ENCODE measurements at places on chromosomes 12 and 14.

GRCh38 chr12:45547822-45548221, 181.7 kb upstream of the ARID2 start:
- no peak for DNase-seq

GRCh38 chr12:46367351-46368029, 5.1 kb downstream of the SLC38A2 start:
- no peak for DNase-seq

- DNase-seq = no peak
These were observed 40.2 kb downstream of the MOK start for GRCh38 chr14:102264775-102265174.

GRCh38 chr12:6662602-6662905, 365 bp downstream of the ING4 start:
- DNase-seq = no peak

DNA sequence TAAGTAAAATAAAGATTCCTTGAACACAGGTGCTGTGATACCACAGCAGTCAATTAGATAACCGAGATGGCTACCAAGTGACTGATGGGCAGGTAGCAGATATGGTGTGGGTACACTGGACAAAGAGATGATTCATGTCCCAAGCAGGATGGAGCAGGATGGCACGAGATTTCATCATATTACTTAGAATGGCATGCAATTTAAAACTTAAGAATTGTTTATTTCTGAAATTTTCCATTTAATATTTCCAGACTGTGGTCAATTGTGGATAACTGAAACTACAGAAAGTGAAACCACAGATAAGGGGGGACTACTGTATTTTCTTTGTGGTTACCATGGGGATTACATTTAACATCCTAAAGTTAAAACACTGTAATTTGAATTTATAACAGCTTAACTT, 7.5 kb upstream of the ZFP36L1 start:
- DNase-seq = no peak

DNA sequence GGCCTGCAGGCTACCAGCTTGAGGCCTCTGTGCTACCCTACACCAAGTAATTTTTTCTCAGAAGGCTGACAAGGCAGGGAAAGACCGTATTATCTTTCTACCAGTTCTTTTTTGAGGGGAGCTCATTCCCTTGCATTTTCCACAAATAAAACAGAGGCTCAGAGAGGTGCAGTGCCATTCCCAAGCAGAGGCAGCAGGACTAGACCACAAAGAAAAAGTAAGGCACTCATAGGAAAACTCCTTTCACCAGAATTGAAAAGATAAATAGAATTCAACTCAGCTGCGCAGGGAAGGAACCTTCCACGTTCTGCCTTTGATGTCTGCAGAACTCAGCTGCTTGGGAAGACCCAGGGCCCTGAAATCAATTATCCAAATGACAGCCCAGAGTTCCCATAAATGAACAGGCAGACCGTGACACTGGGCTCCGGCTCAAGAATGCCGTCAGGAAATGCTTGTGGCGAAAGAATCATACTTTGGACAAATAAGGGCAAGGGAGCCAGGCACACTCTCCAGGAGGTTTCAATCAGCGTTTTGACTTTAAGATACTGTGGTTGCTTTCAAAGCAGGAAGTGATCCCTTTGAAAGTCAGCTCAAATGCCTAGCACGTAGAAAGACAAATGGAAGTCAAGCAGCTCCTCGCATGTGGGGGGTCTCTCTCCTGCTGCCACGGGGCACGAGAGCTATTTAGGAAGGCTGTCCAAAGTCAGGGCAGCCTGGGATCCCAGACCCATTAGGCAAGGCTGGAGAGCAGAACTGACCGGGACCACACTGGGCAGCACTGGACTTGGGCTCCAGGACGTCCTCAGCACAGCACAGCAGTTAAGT, 14.0 kb downstream of the KCTD10 start:
- DNase-seq = no peak
